Activated CD4-positive, alpha-beta memory T cell treated with anti-CD3 and anti-CD28 coated beads for 36 hours (primary cell): ENCODE measurements at places on chromosomes 16 and 17. TPM values are rescaled to one million over a fixed set of nuclear protein-coding genes. Genes with fewer than 3 reads are reported as not detected.
A peak's percentile ranks its signal among the peaks of the same experiment; 100 is the strongest.

DNA sequence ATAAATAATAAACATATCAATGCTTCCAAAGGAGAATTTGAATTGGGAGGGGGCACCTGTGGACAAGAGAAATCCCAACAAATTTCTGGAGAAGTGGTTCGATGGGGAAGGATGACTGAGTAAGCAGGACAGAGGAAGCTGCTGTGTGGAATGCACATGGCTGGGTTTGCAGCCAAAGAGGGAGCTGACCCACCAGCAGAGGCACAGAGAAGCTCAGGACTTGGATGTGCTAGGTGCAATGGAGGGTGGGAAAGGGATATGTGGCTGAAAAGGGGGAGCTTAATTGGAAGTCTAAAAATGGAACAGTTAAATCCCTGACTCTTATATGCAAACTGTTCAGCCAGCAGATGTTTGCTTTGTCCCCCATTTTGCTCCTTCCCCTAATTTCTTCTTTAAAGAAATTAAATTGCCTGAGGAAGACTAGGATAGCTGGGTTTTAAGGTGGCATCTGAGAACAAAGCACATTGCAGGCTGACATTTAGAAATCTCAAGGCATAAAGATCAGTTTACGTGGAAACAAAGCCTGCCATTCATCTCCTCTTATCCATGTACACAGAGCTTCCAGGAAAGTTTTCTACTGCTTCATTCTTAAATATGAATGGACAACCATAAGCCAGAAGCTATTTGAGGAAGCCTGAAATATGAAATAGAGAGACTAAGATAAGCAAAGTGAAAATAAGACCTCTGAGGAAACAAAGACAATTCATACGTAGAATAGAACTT, 23.0 kb upstream of the TNS4 start:
- no peak for DNase-seq
- no peak overlapping the region for H3K4me3 ChIP-seq

Gene ABHD15
- 9.8 TPM for total RNA-seq

GRCh38 chr17:75079023-75079373, 8.8 kb upstream of the SLC16A5 start:
- H3K4me3 ChIP-seq: no peak overlapping the region
- H3K27ac ChIP-seq: no peak overlapping the region
- H3K27me3 ChIP-seq: no peaks in the 10 kb centered on the region
- H3K36me3 ChIP-seq: no peaks in the 10 kb centered on the region

DNA sequence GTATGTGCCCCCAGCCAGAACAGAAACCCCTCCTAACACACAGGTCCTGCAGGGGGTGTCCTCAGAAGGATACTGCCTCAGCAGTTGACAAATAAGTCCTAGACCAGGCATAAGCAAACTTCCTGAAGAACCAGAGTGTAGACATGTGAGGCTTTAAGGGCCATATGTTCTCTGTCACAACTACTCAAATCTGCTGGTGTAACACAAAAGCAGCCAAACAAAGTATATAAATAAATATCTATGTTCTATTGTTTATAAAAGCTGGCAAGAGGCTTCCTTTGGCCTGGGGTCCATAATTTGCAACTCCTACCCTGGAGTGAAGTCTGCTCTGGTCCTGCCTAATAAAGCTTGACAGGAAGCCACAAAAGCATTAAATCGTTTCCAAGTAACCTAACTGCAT, 9.9 kb downstream of the FAM83G start:
- no peak for DNase-seq
- peaks cover 20% of the 10 kb centered on the region for H3K4me1 ChIP-seq
- no peaks in the 10 kb centered on the region for H3K27me3 ChIP-seq
- no peak overlapping the region for H3K4me3 ChIP-seq

Gene NLRC3
- total RNA-seq: 25.9 TPM

GRCh38 chr16:47638175-47638574, 177.0 kb downstream of the PHKB start:
- H3K27ac ChIP-seq: no peak overlapping the region
- no peaks in the 10 kb centered on the region for H3K27me3 ChIP-seq
- no peak for DNase-seq

DNA sequence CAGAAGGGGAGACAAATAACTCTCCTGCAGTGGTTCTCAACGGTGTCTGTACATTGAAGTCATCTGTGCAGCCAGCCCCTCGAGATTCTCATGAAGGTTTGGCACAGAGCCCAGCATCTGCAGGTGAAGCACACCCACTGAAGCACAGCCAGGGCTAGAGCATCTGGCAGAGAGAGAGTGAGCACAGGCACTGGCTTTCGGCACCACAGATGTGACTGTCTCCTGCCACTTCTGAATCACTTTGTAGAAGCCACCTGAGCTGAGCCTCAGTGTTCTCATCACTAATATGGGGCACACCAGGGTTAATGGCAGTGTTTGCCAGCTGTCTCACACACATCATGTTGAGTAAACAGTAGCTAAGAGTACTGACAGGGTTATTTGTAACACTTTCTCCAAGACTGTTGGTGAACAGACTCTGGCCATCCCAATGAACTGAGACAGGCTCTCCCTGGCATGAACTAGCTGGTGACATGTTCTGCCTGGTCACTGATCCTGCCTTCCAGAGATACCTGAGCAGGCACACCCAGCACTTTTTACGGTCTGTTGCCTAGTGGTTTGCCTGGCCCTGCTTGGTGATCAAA, 10.9 kb downstream of the HSPB9 start:
- H3K27me3 ChIP-seq: no peaks in the 10 kb centered on the region
- H3K36me3 ChIP-seq: peaks cover 20% of the 10 kb centered on the region
- peak; percentile 55 for DNase-seq

Gene TMIGD1
- not detected for total RNA-seq

Gene ASPA
- total RNA-seq: not detected

GRCh38 chr16:31042866-31043265, 9.5 kb downstream of the STX4 start:
- no peak overlapping the region for H3K4me3 ChIP-seq
- H3K27me3 ChIP-seq: no peaks in the 10 kb centered on the region
- H3K36me3 ChIP-seq: peaks cover 6% of the 10 kb centered on the region
- H3K4me1 ChIP-seq: no peaks in the 10 kb centered on the region

DNA sequence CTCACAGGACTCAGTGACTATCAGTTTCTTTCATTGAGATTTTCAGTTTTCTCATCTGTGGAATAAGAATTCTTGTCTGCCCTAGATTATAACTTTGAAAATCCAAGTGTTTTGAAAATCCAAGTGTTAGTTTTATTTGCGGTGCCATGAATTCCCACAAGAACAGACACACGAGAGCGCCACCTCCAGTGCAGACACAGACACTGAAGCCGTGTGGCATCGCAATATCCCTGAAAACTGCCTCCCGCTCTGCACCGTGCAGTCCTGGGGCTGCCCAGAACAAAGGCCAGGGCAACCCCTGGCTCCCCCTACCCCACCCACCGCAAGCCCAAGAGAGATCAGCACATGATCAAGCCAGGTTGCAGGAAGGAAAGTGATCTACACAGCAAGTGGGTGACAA, 229.5 kb upstream of the ASIC2 start:
- H3K27me3 ChIP-seq: no peaks in the 10 kb centered on the region
- no peak overlapping the region for H3K27ac ChIP-seq
- no peak overlapping the region for H3K4me3 ChIP-seq
- no peaks in the 10 kb centered on the region for H3K36me3 ChIP-seq
- DNase-seq: no peak

- H3K27ac ChIP-seq: no peak overlapping the region
- H3K36me3 ChIP-seq: no peaks in the 10 kb centered on the region
- peaks cover 10% of the 10 kb centered on the region for H3K27me3 ChIP-seq
- H3K4me3 ChIP-seq: no peak overlapping the region
- no peak for DNase-seq
These were observed 142.9 kb upstream of the NUDT7 start for GRCh38 chr16:77579351-77579891.

Gene TMC8
- 134 TPM for total RNA-seq

- H3K27me3 ChIP-seq: no peaks in the 10 kb centered on the region
- no peaks in the 10 kb centered on the region for H3K4me1 ChIP-seq
- H3K27ac ChIP-seq: no peak overlapping the region
- no peak overlapping the region for H3K4me3 ChIP-seq
- no peak for DNase-seq
- H3K36me3 ChIP-seq: no peaks in the 10 kb centered on the region
These were observed 141.7 kb upstream of the ANKFN1 start for GRCh38 chr17:56011406-56012131.

Gene HOXB1
- total RNA-seq: not detected

- no peak overlapping the region for H3K27ac ChIP-seq
- no peaks in the 10 kb centered on the region for H3K4me1 ChIP-seq
These were observed 7.4 kb downstream of the SLC6A2 start for GRCh38 chr16:55663225-55663624.

GRCh38 chr17:12133183-12133582, 112.5 kb downstream of the MAP2K4 start:
- no peak for DNase-seq
- H3K4me1 ChIP-seq: no peaks in the 10 kb centered on the region
- no peak overlapping the region for H3K4me3 ChIP-seq
- H3K27ac ChIP-seq: no peak overlapping the region
- no peaks in the 10 kb centered on the region for H3K27me3 ChIP-seq

Gene TMEM88
- total RNA-seq: 2.2 TPM

DNA sequence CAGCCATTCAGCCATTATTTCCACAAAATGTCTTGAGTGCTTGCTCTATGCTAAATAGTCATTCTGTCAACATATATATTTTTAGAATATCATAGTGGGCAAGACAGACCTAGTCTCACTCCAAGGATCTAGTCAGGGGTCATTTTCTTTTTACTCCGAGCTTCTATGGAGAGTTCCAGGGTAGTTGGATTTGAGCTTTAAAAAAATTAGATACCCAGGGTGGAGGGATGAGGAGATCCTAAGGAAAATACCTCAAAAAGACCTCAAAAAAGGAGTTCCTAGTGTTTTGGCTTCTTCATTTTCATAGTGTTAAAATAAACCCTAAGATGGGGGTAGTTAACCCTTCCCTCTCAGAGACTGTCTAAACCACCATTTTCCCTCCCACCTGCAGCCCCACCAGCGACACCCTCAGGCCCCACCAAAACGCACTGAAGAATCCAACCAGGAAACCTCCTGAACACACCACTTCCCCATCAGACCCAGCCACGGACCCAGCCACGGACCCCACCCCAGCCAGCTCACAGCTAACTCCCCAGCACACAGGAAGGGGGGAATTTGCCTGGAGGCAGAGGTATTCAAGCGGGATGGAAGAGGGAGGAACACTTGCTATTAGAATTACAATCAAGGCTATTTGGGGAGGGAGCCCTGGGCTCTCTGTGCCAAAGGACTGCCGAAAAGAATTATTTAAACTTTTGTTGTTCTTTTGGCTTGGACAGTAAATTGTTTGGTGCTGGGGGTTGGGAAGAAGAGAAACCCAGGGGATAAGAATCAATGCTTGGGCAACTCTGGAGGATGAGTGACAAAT, 2.2 kb downstream of the ETV4 start:
- peaks cover 43% of the 10 kb centered on the region for H3K27me3 ChIP-seq
- H3K27ac ChIP-seq: no peak overlapping the region
- DNase-seq: no peak
- H3K4me3 ChIP-seq: no peak overlapping the region
- H3K4me1 ChIP-seq: peaks cover 19% of the 10 kb centered on the region

Gene NGFR
- 0.17 TPM for total RNA-seq

Gene SLC22A31
- total RNA-seq: 0.39 TPM
